AG04450 (cell line): ENCODE measurements at places on chromosomes 2 and 18.

- DNase-seq, result no peak
These were observed 148.9 kb downstream of the AGPS start for GRCh38 chr2:177541258-177541991.

- no peak for DNase-seq
These were observed 159.9 kb downstream of the CTIF start for GRCh38 chr18:48698707-48699106.

DNA sequence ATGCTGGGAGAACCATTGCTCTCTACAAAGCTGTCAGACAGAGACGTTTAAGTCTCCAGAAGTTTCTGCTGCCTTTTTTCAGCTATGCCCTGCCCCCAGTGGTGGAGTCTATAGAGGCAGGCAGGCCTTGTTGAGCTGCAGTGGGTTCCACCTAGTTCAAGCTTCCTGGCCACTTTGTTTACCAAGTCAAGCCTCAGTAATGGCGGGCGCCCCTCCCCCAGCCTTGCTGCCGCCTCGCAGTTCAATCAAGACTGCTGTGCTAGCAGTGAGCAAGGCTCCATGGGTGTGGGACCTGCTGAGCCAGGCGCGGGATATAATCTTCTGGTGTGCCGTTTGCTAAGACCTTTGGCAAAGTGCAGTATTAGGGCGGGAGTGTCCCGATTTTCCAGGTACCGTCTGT lies 52.7 kb upstream of the SCYGR2 start:
- DNase-seq, result no peak

GRCh38 chr18:11996190-11996754 lies 15.0 kb downstream of the IMPA2 start:
- no peak for DNase-seq

DNA sequence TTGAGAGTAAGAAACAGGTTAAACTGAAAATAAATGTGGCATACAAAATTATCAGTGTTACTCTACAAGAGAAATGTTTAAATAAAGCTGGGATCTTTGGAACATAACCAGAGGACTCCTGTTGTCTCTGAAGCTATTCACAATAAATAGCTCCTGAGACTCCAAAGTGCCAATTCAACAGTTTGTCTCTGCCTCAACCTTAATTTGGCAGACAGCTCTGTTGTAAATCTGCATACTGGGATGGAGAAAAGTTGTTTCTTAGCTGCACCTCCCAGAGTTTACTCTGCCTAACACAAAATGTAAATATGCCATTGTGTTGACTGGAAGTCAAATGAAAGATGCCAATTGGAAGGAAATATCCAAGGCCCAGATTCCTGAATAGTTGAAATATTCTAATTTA lies 238.5 kb upstream of the EPHA4 start:
- DNase-seq, result no peak

DNA sequence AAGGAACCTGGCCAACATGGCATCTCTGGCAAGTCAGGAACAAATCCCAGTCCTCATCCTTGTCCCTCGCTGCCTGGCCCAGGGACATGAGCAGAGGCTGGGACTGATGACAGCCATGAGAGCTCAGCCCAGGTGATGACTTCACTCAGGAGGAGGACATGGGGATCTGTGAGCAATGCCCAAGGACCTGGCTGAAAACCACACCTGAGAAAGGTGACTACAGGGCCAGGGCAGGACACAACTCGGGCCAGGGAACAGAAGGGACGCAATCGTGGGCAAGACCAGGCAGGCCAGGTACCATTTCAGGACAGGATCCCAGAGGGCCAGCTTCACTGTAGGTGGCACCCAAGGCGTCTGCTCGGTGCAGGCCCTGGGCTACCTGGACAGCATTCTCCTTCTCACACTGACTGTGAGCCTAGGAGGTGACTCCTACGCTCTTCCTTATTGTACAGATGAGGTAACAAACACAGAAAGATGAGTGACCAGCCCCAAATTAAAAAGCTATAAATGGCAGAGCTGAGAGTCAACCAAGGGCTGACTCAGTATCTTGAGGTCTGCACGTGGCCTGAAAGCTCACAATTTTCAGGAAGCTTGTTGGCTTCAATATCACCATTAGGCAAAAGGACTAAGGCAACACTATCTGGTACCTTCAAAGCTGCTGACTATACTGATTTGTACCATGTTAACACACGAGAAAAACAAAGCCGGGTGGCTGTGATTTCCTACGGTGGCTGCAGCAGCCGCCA lies 141.1 kb downstream of the EIPR1 start:
- no peak for DNase-seq

DNA sequence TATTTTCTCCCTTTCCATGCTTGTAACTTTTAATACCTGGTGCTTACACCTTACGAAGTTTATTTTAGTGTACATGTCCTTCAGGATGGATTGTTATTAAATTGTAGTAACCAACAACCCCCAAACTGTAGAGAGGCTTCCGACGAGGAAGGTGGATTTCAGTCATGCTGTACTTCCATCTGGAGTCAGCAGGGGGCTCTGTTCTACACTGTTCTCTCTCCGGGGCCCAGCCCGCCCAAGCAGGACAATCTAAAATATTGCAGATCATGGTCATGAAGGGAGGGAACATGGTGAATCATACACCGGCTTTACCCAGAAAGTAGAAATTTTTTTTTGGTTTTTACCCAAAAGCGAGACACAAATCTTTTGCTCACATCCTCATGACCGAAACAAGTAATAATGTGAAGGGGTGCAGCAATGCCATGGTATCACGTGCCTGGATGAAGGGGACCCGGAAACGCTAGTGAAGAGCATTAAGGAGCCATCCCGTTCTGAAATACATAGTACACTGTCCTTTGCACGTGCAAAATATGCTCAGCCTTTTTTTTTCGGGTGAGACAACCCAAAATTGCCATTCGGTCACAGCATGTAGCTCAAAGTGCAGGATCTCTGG lies 884.8 kb downstream of the EPHA4 start:
- DNase-seq, result peak; percentile 18

GRCh38 chr18:34718610-34719009 lies 8.5 kb downstream of the DTNA start:
- DNase-seq, result no peak

DNA sequence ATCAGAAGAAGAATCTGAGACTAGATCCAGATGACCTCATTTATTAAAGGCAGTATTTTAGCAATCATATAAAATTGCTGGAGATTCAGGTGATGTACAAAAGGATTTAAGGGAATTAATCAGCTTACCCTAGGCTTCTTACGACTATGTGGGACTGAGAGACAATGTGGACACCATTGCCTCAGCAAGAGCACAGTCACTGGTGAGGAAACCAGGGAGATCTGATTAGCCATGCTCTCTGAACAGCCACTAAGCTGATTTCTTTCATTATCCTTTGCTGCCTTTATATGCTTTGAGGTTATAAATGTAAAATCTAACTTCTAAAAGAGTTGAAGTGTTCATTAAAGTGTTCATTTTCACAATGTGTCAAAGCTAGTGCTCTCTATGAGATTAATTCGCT lies 22.7 kb upstream of the GULP1 start:
- DNase-seq, result no peak

DNA sequence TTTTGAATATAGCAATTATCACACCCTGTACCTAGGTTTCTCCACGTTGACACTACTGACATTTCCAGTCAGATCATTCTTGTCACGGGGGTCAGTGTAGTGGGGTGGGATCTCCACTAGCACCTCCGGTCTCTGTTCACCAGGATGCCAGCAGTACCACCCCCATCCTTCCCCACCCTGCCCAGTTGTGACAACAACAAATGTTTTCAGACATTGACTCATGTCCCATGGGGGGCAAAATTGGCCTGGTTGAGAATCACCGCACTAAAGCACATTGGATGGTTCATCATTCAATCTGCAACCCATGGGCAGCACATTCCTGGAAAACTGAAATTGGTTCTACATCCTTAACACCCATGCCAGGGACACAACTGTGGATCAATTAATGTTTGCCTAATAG lies 32.3 kb downstream of the FEZ2 start:
- no peak for DNase-seq

- no peak for DNase-seq
These were observed 116.2 kb downstream of the RIF1 start for GRCh38 chr2:151525821-151526373.

DNA sequence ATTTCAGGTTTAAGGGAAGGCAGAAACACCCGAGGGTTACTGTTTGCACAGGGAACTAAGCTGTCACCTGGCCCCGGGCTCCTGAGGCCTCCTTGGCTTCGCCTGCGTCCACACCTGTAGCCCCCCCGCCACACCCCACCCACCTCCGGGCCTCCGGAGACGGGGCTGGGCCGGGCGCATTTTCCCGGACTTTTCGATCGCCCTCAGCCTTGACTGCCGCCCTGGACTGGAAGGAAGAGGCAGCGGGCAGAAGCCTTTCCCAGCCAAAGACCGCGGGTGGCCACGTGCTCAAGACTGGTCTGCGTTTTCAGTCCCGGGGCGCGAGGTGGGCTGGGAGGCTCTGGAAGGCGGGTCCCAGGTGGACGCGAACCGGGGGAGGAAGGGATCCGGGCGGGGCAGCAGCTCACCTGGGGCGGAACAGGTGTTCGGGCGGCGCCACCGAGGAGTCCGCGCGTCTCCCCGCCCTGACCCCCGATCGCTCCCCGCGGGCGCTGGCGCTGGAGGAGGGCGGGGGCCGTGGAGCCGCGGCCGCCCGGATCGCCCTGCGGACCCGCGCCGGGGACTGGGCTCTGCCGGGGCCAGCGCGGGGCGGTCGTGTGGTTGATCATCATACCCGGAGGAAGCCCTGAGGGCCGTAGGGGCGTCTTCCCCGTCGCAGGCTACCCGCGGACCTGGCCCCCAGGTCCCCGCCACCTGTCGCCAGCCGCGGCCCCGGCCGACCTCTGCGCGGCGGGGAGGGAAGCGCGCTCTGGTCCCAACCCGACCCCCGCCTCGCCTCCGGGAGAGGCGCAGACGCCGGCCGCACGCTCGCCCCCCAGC lies 3.2 kb downstream of the ID2 start:
- DNase-seq, result no peak

- peak; percentile 6 for DNase-seq
These were observed 30.9 kb upstream of the SERPINB12 start for GRCh38 chr18:63511285-63511684.

- no peak for DNase-seq
These were observed 33.9 kb downstream of the ORC2 start for GRCh38 chr2:200929334-200930249.

GRCh38 chr2:101387151-101387834 lies at the start of gene CREG2:
TSS of gene CREG2 (minus strand) at chr2:101387503. CDS start at chr2:101387457, 46 bp downstream.
- no peak for DNase-seq

DNA sequence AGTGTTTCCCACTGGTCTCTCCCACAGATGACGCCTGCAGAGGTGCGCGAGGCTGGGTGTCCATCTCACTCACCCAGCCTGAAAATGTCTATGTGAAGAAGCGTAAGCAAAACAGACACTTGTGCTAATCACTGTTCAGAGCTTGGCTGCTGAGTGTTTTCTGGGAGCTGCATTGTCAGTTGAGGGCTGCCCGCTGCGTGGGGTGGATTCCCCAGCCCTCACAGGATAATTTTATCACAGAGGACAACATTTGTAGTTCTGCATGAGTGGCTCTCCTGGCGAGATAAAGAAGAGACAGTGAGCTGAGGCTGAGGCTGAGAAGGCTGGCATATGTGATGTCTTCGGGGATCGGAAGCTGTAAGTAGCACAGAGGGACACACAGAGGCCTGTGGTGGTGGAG lies 16.2 kb upstream of the CAPN13 start:
- DNase-seq, result no peak

GRCh38 chr2:182207049-182207746 lies 219.6 kb downstream of the PDE1A start:
- no peak for DNase-seq

- no peak for DNase-seq
These were observed 251.8 kb upstream of the SMIM21 start for GRCh38 chr18:75679331-75679730.

DNA sequence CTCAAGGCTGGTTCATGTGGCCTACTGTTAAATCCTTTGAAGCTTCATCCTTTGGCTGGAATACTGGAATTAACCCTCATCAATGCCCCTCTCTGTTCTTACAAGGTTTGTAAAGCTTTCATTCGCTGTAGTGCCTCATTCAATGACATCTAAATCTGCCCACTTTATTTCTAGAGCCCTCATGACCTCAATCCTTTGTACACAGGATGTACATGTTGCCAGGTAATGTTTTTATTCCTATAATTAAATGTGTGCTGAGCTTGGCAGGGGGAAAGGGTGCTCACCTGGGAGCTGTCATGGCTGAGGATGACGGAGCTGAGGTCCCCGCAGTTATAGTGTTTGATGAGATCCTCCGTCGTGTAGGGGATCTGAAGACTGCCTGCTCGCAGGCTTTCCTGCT lies 39.3 kb downstream of the TRABD2A start:
- no peak for DNase-seq

DNA sequence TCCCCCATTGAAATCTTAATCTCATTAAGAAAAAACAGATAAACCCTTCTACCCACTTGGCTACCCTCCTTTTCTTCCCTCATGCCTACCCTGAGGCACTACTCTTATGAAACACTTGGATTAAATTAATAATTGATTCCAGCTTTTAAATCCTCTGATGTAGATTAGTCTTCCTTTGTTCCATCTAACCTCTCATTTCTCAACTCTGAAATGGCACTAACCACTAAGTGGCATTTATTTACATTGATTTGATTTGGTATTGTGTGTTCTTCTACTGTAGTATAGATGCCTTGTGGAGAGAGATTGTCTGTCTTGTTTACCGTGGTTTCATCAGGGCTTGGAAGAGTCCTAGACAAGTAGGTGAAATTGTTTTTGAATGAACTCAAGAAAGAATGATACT lies 26.7 kb downstream of the ITGA4 start:
- no peak for DNase-seq

DNA sequence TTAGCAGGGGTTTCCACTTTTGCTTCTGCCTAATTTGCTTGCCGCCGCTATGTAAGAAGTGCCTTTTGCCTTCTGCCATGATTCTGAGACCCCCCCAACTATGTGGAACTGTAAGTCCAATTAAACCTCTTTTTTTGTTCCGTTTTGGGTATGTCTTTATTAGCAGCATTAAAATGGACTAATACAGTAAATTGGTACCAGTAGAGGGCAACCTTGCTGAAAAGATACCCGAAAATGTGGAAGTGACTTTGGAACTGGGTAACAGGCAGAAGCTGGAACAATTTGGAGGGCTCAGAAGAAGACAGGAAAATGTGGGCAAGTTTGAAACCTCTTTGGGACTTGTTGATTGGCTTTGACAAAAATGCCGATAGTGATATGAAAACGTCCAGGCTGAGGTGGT lies 216.1 kb upstream of the FSIP2 start:
- no peak for DNase-seq

GRCh38 chr2:74089816-74090745 lies 57.6 kb downstream of the BOLA3 start:
- no peak for DNase-seq

GRCh38 chr2:195500879-195501278 lies 156.1 kb upstream of the SLC39A10 start:
- no peak for DNase-seq
